Stimulated activated CD4-positive, alpha-beta T cell treated with anti-CD3 and anti-CD28 coated beads, Interleukin-12 subunit alpha, Interleukin-12 subunit beta, amount 100 ng/mL, for 4 hours (primary cell): ENCODE measurements at places on chromosomes 5 and 9.
A peak's percentile ranks its signal among the peaks of the same experiment; 100 is the strongest.

- no peak for DNase-seq
Measured at GRCh38 chr5:149700347-149700746, 29.8 kb upstream of the PPARGC1B start.

DNA sequence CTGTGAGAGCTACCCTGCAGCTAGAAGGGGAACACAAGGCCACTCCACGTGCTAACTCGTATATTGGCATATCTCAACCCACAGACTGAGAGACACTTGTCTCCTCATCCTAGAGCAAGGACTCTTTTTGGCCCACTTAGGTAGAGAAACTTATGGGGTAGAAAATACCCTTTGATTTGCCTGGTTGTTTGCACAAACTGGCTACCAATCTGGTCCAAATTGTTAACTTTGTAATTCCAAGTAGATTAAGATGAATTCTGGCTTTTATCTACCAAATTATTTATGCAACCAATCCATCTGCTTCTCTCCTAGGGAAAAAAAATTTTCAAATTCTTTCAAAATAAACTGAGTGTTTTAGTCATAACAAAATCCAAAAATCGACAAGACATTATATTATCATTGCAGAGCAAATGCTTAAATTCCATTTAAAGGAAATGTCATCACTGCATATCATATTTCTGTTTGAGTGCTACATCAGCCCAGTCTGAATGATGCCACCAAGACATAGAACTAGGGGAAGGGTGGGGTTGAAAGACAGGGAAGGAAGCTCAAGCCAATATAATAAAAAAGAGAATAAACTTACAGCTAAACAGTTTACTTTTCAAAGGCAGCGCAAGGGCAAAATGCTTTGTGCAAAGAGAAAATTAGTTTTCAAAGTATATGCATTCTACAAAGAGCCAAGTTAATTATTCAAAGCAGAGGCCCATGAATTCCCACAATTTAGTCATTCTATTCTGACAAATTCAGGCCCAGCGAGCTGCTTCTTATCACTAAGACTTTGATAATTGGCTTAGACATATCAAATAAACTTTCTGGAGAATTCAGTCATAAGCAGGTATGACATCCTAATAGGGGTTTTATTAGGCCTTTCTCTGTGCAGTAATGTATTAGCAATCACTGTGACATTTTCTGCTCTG, 198.0 kb downstream of the CAAP1 start:
- DNase-seq, result no peak

DNA sequence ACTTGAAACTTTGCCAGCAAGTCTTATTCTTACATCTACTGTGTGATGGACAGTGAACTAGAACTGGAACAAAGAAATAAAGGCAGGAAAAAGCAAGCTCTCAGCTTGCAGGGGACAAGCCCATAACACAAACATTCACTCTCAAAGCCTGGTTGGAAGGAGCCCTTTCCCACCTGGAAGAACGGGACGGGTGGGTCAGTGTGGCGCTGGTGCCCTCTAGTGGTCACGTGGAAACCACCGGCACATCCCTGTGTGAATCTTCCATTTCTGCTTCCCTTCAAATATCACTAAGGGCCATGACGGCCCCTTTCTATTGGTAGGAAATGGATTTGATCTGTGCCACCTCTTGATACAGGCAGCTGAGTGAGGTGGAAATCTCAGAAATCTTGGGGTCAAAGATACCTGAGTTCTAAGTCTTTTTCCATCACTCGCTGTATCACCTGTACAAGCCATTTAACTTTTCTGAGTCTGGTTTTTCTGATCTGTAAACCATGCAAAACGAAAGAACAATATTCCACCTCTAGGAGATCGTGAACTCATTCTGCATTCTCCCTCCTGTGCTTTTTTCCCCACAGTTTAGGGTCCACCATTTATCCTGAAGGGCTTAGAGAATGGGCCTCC, 211.6 kb downstream of the MSX2 start:
- DNase-seq, result peak; percentile 27

GRCh38 chr5:105905392-105905791, 1765.3 kb downstream of the EFNA5 start:
- no peak for DNase-seq

GRCh38 chr5:16886366-16886736, 49.7 kb downstream of the MYO10 start:
- no peak for DNase-seq

GRCh38 chr5:68380078-68380477, 164.5 kb downstream of the PIK3R1 start:
- DNase-seq, result no peak

DNA sequence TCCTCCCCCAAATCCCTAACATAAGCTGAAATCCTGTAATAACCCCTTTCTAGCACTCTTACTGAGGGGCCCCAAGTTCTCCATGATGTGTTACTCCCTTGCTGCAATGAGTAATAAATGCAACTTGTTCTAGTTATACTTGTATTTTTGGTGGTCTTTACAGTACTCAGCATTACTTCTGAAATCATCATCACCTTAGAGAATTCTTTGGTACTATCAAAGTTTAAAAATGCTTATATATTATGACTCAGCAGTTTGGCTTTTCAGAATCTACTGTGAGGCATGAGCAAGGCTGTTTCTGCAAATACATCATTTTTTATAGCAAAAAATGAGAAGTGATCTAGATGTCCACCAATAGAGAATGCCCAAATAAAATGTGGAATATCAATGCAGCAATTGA, 20.7 kb upstream of the ROPN1L start:
- no peak for DNase-seq

- DNase-seq, result no peak
Measured at GRCh38 chr5:172322028-172322965, 38.7 kb upstream of the UBTD2 start.

- DNase-seq, result no peak
Measured at GRCh38 chr9:96420468-96421219, 2.5 kb upstream of the ZNF367 start.

DNA sequence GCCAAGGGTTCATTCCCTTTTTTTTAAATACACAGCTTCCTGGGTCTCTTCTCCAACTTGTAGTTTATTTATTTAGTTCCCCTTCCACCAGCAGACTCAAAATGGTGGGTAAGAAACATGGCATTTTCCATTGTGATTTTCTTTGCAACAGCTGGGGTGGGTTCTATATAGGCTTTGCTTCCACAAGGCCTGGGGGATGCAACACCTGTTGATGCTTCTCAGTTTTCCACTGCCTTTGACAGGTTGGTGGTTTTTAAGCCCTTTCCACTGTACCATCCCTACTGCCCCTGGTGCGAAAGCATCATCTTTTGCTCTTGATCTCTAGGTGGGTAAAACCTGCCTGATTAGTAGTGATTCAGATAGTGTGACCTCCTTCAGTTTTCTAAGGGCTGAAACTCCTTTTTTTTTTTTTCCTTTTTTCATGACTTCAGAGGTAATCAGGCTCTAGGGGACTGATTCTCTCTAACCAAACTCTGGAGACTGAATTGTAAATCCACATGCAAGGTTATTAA, 8.5 kb downstream of the KDM3B start:
- no peak for DNase-seq

- DNase-seq, result no peak
Measured at GRCh38 chr9:125696106-125696647, 10.8 kb downstream of the MAPKAP1 start.

DNA sequence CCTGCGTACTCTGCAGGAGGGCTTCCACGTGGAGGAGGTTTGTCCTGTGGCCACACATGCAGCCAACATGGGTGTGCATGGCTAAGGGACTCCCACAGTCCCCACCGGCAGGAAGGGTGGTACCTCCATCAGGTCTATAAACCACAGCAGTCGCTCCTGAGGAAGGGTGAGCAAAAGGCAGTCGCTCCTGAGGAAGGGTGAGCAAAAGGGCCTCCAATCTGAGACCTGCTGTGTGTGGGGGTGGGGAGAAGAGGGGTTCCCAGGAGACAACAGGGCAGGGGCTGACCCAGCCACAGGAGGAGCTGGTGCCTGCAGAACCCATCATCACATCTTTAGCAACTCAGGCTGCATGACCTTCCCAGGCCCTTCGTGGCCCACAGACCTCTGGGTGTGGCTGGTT, 30.3 kb upstream of the AKNA start:
- no peak for DNase-seq

GRCh38 chr9:15160673-15161072, 146.3 kb downstream of the TTC39B start:
- no peak for DNase-seq

- DNase-seq, result no peak
Measured at GRCh38 chr5:44871401-44871800, 62.7 kb downstream of the MRPS30 start.

GRCh38 chr9:21906213-21906612, 88.0 kb downstream of the CDKN2A start:
- DNase-seq, result no peak

GRCh38 chr5:76765249-76765648, 49.3 kb downstream of the F2R start:
- DNase-seq, result no peak

DNA sequence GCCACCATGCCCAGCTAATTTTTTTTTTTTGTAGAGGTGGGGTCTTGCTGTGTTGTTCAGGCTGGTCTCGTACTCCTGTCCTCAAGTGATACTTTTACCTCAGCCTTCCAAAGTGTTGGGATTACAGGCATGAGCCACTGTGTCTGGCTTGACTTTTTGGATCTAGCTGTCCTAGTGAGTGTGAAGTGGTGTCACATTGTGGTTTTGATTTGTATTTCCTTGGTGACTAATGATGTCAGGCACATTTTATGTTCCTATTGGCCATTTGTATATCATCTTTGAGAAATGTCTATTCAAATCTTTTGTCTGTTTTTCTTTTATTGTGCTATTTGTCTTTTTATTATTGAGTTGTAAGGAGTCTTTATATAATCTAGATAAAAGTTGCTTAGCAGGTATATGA, 53.5 kb upstream of the MCCC2 start:
- DNase-seq, result no peak

GRCh38 chr5:165808335-165808734, 2302.9 kb downstream of the MAT2B start:
- DNase-seq, result no peak

- DNase-seq, result no peak
Measured at GRCh38 chr5:175464942-175465233, 13.5 kb upstream of the SFXN1 start.

DNA sequence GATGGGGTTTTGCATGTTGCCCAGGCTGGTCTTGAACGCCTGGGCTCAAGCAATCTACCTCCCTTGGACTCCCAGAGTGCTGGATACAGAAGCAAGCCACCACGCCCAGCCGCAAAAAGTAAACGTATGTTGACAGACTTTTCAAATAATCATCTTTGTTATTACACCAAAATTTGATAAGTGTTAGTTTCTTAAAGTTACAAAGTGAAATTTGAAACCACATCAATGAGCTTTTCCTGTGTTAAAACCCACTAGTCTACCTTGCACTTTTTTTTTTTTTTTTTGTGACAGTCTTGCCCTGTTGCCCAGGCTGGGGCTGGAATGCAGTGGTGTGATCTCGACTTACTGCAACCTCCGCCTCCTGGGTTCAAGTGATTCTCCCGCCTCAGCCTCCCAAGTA, 29.9 kb downstream of the SPACA9 start:
- no peak for DNase-seq

GRCh38 chr5:33659526-33660169, 218.9 kb downstream of the TARS1 start:
- no peak for DNase-seq

DNA sequence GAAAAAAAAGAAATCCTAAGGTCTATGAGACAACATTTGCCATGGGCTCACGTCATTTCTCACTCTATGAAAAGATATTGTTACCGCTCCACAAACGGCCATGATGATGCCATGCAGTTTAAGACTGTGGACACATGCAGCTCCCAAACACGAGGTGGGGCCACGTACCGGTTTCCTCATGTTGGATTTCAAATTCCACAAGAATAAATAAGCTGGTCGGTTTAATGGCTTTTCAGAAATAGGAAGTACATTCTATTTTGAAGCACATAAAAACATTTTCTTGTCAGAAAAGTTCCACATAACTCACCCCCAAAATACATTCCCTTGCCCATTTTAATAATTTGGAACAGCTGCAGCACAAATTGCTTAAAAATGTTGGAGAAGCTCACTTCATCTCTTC, 130.6 kb downstream of the MYO10 start:
- no peak for DNase-seq

- no peak for DNase-seq
Measured at GRCh38 chr5:172439785-172440477, 14.4 kb downstream of the SH3PXD2B start.

GRCh38 chr9:27584931-27585330, 11.7 kb upstream of the C9orf72 start:
- no peak for DNase-seq

DNA sequence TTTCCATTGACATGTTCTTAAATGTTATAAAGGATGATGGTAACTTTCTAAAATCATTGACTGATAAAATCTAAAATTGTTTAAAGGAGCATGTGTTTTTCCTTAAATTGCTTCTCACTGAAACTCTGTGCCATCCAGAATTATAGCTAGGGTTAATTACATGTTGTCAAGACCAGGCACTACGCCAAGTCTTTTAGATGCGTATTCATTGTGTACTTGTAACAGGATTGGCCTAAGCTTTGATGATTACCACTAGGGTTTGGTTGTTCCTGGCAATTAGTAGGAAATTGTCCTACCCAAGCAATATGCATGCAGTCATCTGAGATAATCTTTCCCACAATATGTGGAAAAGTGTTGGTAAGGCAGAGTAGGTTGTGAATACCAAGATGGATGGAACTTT, 43.8 kb downstream of the PRKACG start:
- DNase-seq, result no peak

GRCh38 chr9:127816362-127816725, 13.7 kb downstream of the FPGS start:
- DNase-seq, result no peak

DNA sequence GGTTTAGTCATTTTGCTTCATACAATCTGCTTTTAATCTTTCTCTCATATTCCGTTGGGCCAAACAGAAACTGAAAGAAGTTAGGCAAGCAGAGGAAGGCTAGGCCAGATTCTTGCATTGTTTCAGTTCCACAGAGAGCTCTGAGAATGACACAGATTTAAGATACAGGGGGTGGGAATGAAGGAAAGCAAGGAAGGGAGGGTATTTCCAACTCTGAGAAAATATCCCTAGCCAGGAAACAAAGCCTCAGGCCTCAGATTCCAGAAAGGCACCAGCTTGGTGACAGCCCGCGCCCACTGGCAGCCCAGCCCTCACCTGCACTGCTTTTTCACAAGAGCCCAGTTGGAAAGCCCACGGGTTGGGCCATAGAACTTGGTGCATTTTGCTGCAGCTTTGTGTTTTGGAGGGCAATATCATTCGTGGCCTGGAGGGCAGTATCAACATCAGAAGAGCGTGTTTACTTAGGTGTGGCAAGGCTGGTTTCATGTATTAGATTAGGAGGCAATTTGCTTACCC, 63.5 kb downstream of the ENC1 start:
- DNase-seq, result no peak

- DNase-seq, result no peak
Measured at GRCh38 chr9:78463750-78464149, 166.8 kb downstream of the PSAT1 start.

DNA sequence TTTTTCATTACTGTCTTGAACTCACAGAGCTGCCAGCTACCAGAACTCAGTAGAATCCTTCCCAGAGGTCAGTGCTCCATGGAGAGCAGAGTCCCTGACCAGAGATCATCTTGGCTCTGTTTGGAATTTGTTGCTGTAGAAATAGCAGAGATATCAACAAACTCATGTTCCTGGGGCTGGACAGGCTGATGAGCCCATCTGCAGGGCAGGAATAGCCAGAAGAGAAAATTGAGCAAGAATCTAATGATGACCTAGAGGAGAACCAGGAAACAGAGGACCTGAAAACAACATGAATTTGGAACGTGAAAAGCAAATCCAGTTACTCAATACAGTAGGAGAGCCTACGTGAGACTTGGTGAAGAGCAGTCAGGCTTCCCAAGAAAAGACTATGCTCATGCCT, 437.8 kb downstream of the PLK2 start:
- no peak for DNase-seq
